ENCODE measurements at places on chromosomes 4 and X.

GRCh38 chr4:32148111-32148666, 1428.0 kb downstream of the PCDH7 start:
- no peak for DNase-seq

GRCh38 chrX:32592786-32593185, 618.6 kb downstream of the DMD start:
- no peak for DNase-seq

DNA sequence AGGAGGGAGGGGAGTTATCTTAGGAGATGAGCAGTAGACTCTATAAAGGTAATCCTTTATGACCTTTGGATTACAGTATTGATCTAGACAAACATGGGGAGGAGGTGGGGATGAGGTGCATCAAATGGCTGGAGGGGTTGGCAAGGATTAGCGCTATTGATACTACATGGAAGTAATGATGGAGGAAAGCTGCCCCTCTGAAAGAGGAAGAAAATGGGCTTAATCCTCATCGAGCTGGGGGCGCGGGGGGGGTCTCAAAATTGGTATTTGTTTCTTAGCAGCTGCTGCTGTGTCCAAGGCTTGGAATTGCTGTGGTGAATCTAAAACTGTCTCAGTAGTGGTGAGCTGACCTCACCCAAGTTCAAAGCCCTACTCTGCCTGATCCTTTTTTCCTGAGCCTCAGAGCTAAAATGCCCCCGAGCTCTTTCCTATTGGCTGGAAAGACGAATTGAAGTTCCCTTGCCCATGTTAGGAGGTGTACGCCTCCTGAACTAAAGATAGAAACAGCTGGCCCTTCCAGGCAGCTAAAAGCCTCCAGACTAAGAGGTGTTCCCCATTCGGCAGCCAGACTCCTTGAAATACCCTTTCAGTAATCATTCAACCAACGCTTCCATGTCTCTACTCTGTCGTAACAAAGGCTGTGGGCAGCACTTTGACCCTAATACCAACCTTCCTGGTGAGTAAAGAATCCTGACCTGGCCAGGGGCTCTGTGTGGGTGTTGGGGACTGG, at the start of gene ITGB1BP2:
Gene ITGB1BP2 (plus strand): TSS at position 556 of the 730 bp plus-strand sequence. CDS start 57 bp downstream, at position 613.
- DNase-seq: no peak

DNA sequence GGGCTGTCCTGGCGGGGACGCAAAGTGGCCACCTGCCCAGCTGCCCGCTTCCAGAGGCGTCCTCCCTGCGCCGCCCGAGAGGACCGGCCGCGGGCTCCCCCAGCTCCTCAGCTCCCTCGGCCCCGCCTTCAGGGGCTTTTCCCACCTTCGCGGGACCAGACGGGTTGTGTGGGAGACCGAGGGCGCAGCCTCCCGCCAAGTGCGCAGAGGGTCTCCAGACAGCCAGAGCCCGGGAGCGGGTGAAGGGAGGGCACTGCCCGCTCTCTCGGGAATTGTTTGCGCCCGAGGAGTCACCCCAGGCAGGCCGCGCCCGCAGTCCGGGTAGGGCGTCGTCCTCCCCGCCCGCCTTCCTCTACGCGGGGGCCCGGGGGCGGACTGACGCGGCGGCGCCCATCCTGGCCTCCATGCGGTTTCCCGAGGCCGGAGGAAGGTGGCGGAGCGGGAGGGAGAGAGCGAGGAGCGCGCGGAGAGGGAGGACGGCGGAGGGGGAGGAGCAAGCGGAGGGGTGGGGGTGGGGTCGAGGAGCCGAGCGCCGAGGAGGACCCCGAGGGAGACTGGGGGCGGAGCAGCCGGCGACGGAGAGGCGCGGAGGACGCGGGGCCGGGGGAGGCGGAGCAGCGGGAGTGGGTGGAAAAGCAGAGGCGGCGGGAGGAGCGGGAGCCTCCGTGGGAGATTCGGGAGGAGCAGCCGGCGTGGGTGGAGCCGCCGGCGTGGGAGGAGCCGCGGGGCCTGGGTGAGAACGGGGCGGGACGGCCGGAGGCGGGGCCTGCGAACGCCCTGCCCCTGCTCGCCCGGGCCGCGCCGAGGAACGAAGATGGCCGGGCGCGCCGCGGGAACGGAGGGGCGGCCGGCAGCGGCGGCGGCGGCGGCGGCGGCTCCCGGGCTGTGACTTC, 47.5 kb downstream of the CLDN34 start:
- peak; percentile 85 for DNase-seq

- no peak for DNase-seq
Observed at GRCh38 chrX:150088766-150089518, 150.7 kb upstream of the EOLA2 start.

DNA sequence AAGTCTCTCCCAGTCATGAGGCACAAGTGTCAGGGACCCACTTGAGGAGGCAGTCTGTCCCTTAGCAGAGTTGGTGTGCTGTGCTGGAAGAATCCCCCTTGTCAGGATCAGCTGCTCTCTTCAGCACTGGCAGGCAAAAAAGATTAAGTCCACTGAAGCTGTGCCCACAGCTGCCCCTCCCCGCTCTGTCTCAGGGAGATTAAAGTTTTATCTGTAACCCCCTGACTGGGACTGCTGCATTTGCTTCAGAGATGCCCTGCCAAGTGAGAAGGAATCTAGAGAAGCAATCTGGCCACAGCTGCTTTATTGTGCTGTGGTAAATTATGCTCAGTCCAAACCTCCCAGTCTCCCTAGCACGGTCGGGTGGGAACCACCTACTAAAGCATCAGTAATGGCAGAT, 37.4 kb upstream of the HEPH start:
- no peak for DNase-seq

GRCh38 chrX:79336869-79337815, 30.0 kb downstream of the ITM2A start:
- no peak for DNase-seq

DNA sequence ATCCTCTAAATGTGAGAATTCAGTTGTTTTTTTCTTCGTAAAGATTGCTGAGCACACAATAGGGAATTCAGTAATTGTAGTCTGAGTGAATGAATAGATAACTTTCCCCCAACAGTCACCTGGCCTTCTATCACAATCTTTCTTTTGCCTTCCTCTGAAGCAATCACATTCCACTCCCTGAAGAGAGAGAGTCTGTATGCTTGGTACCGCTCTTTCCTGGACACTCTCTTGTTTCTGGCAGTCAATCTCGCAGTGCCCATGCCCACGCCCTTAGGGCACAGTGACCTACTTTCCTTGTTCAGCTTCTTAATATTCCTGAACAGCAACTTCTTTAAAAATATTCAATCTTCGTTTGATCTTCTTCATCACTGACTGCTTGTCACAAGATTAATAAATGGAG, 255.9 kb downstream of the ADAMTS3 start:
- no peak for DNase-seq

- DNase-seq: no peak
Observed at GRCh38 chr4:8543623-8544022, 36.6 kb upstream of the GPR78 start.

GRCh38 chrX:134743091-134743490, 84.8 kb upstream of the PLAC1 start:
- no peak for DNase-seq

DNA sequence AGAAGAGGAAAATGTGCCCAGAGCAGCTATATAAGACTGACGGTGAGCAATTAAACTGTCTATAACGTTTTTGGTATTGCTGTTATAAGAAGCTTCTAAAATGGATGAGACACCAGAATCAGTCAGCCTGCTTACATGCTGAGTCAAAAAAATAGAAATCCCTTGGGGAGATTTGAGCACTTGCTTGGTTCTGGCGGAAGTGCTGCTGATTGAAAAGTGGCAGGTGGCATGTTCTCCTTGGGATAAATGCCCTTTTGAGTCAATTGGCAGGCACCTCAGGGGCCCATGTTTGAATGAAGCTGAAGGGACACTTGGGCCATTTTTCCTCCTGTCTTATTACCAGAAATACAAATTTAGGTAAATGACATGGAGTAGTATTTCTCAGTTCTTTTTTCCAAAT, 148.7 kb downstream of the PTCHD1 start:
- no peak for DNase-seq

DNA sequence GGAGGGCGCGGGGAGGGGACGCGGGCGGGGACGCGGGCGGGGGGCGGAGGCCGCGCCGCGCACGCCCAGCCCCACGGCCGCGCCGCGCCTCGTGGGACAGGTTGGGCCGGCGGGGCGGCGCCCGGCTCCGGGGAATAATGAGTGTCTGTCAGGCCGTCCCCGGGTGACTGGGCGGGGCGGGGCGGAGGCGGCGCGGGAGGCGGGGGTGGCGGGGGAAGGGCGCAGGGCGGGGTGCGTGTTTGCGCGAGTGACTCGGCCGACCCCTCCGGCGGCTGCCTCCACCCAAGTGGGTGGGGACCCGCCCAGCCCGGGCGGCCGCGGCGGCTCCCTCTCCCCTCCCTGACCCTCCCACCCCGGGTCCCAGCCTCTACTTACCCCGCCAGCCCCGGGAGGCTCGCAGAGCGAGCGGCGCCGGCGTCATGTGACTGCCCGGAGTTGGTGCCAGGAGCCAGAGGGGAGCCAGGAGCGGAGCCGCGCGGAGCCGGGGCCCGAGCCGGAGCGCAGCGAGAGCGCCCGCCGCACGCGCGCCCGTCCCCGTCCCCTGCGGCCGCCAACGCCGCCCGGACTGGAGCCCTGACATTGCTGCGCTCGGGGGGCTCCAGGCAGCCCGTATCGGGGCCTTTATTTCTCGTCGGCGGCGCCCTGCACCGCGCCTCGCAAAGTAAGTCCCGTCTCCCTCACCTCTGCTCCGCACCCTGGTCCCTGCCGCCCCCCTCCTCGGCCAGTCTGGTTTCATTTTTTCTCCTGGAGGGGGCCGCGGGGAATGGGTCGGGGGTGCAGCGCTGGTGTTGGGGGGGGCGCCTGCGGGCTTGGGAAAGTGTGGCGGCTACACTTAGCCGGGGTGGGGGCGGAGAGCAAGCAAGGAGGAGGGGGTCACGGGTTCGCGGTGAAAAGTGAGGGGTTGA, at the start of gene KLF3:
Gene KLF3 (plus strand): TSS at position 399 of the 905 bp plus-strand sequence. CDS start 16,427 bp downstream, outside the sequence.
- peak; percentile 96 for DNase-seq

GRCh38 chr4:183241721-183242151, 78.3 kb downstream of the CLDN22 start:
- DNase-seq: no peak

All from natural killer cell treated with Interleukin-12 subunit alpha and Interleukin-12 subunit beta and Interleukin-15 and Interleukin-18, amount 100 ng/mL, for 72 hours (primary cell).